Myocyte (in vitro differentiated cells): ENCODE measurements at places on chromosomes 4 and X. TPM values are rescaled to one million over a fixed set of nuclear protein-coding genes. Genes with fewer than 3 reads are reported as not detected.

Gene LIMCH1
- 67.7 and 83.0 TPM in 2 replicates for total RNA-seq

Gene MAGEB2
- not detected in 2 replicates for total RNA-seq

- DNase-seq: peak; percentile 62
These were observed 233.6 kb upstream of the WDFY3 start for GRCh38 chr4:85200106-85200505.

DNA sequence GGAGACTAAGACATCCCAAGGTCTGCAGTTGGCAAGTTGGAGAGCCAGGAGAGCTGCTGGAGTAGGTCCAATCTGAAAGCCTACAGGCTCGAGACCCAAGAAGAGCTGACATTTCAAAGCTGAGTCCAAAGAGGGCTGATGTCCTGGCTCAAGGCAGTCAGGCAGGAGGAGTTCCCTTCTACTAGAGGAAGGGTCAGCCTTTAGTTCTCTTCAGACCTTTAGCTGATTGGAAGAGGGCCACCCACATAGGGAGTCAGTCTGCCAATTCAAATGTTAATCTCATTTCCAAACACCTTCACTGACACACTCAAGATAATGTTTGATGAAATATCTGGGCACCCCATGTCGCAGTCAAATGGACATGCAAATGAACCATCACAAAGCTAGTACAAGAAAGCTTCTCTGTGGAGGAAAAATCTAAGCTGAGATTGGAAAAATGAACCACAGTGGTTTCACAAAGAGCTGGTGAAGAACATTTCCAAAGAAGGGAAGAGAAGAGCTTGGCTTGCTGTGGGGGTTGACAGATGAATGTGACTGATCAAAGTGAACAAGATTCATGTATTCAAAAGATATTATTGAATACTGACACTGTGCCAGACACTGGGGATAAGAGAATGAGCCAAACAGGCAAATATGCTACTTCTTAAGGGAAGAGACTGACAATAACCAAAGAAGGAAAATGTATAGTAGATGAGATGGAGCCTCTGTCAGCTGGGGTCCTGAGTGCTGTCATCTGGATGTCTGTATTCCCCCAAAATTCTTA lies 61.2 kb downstream of the STK32B start:
- DNase-seq: no peak

GRCh38 chr4:4384837-4385236 lies 2.1 kb upstream of the NSG1 start:
- DNase-seq: peak; percentile 33

DNA sequence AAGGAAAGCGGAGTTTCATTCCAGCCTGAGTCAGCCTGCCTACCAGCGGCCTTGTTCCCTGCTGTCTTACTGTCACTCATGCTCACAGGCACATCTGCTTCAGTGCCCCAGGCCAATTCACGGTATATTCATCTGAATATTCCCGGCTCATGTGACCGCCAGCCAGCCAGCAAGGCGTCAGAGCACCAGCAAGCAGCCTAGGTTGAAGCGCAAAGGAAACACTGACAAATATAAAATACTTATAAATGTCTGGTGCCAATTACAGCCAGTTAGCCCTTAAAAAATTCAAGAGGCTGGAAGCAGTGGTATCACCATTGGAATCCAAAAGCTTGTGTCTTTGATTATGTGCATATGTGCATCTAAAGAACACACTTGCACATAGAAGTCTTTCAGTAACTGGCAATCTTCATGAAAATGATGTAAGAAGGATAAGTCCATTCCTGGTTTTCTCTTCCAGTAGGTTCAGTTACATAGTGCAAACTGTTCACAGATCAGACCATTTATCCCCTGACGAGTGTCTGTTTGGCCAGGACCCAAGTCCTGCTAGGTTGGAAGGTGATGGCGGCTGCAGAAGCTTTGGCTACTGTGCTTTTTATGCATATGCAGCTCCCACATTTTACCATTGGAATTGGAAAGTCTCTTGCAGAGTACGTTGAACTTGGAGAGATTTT lies 61.3 kb downstream of the LUZP4 start:
- peak; percentile 47 for DNase-seq

- peak; percentile 97 for DNase-seq
These were observed 14.4 kb upstream of the CENPU start for GRCh38 chr4:184748251-184748652.

DNA sequence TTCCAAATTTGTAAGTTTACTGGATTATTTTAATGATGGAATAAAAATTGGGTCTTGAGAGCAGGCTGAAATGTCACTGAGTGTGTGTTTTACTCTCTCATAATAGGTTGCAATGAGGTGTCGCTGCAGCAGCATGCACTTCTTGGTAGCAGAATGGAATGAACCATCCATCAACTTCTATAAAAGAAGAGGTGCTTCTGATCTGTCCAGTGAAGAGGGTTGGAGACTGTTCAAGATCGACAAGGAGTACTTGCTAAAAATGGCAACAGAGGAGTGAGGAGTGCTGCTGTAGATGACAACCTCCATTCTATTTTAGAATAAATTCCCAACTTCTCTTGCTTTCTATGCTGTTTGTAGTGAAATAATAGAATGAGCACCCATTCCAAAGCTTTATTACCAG lies 2.6 kb downstream of the SAT1 start:
- no peak for DNase-seq
